ENCODE measurements at places on chromosomes 12 and 14. TPM values are rescaled to one million over a fixed set of nuclear protein-coding genes. Genes with fewer than 3 reads are reported as not detected.
A peak's percentile ranks its signal among the peaks of the same experiment; 100 is the strongest.

The BMAL2 gene
- 3.2 TPM for total RNA-seq

GRCh38 chr12:51198568-51199365 lies 19.1 kb downstream of the POU6F1 start:
- peaks cover 10% of the 10 kb centered on the region for H3K36me3 ChIP-seq
- no peak overlapping the region for H3K4me3 ChIP-seq
- no peak overlapping the region for H3K27ac ChIP-seq
- no peaks in the 10 kb centered on the region for H3K4me1 ChIP-seq
- H3K27me3 ChIP-seq: no peaks in the 10 kb centered on the region

DNA sequence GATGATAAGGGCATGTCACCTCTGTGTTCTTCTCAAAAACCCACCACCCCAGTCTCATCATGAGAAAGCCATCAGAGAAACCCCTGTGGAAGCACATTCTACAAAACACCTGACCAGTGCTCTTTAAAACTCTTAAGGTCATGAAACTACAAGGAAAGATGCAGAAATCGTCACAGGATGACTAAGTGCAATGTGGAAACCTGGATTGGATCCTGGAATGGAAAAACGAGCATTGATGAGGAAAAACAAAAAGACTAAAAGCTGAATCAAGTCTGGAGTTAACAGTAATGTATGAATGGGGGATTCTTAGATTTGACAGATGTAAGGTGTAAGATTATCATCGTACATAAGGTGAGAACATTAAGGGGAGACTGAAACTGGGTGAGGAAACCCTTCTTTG lies 211.0 kb downstream of the TBX5 start:
- H3K27ac ChIP-seq: no peak overlapping the region
- no peaks in the 10 kb centered on the region for H3K4me1 ChIP-seq
- H3K36me3 ChIP-seq: no peaks in the 10 kb centered on the region
- DNase-seq: no peak
- H3K4me3 ChIP-seq: no peak overlapping the region
- no peaks in the 10 kb centered on the region for H3K27me3 ChIP-seq

GRCh38 chr12:49400304-49400703 lies 33.0 kb downstream of the SPATS2 start:
- DNase-seq: no peak
- H3K4me3 ChIP-seq: no peak overlapping the region
- no peaks in the 10 kb centered on the region for H3K4me1 ChIP-seq
- H3K36me3 ChIP-seq: no peaks in the 10 kb centered on the region
- H3K27ac ChIP-seq: no peak overlapping the region
- no peaks in the 10 kb centered on the region for H3K27me3 ChIP-seq

The FOXN3 gene
- total RNA-seq: 117 TPM

DNA sequence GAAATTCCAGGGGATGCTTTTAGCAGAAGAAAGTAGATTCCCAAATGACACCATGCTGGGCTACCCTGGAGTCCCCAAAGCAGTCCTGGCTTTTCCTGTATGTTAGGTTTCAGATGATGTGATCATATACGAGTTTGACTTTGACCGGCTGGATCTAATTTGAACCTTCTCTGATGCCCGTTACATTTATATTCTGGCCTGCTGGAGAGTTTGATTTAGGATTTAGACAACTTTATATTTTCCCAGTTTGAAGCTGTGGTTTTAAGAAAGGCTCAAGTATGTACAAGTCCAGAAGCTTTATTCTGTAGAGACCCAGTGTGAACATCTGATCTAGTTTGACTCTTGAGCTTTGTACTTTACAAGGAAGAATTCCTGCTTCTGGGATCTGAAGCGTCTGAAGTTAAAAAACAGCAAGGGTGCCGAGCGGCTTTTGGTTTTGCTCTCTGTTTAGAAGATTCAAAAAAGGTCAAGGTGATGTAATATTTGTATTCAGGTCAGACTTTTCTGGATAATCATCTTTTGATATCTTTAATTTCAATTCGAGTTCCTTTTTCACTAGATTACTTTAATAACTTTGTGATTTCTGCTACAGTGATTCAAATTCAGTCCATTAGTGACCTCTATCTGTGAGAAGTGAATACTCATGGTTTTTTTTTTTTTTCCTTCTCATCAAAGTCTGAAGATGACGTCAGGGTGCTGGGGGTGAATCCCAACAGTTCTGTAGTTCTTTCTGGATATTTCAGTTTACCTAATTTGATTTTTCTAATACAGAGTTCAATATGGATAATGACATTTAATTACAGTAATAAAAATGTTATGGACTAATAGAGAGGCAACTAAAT lies 6.3 kb downstream of the FLRT2 start:
- H3K4me3 ChIP-seq: peak overlapping the region; percentile 22
- H3K36me3 ChIP-seq: no peaks in the 10 kb centered on the region
- peaks cover 38% of the 10 kb centered on the region for H3K4me1 ChIP-seq
- H3K27ac ChIP-seq: peak overlapping the region; percentile 30
- no peak for DNase-seq

DNA sequence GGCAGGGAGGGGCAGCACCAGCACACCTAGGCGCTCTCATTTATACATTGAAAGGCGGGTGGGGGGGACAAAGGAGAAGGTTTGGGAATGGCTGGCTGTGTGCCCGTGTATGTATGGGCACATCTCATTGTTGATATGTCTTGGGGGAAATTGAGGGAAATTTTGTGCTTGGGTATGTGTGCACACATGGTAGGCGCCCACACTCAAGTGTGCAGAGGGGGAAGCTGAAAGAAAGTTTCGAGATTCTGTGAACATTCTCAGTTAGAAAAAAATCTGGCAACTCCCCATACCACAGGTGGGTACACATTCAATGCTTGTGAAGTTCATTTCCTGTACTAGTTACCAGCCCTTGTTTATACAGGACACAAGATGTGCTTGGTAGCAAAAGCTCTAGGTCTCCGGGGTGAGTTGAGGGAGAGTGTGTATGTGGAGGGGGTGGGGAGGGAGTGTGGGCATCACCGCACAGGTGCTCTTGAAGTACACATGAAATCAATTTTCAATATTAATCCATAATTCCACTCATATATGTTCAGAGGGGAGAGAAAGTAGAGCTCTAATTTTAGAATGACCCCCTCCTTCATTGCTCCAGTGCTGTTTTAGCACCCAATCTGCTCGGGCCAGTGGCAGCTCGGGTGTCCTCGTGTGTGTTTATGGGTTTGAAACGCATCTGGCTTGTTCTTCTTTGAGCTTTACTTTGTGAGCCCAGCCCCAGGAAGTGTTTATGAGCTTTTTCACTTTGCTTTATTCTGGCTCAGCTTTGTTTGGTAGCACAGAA lies 286.0 kb downstream of the ZFP36L1 start:
- no peak for DNase-seq
- no peaks in the 10 kb centered on the region for H3K36me3 ChIP-seq
- no peaks in the 10 kb centered on the region for H3K4me1 ChIP-seq
- H3K27me3 ChIP-seq: no peaks in the 10 kb centered on the region
- H3K27ac ChIP-seq: peak overlapping the region; percentile 12
- H3K4me3 ChIP-seq: no peak overlapping the region

DNA sequence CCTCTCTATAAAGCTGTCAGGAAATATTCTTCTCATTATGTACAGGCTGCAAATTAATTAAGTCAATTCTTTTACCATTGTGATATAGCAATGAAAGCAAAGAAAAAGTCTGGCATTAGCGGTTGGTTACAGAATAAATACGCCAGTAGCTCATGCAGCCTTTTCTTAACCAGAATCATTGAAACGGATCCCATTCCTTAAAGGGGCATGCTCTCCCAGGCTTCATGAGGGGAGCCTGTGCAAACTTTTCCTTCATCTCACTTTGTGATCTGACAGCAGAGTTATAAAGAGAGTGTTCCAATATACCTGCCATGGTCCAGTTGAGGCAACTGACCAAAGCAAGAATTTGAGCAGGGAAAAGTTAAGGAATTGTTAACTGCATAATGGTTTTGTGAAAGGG lies 337.7 kb downstream of the EMP1 start:
- no peaks in the 10 kb centered on the region for H3K27me3 ChIP-seq
- peaks cover 4% of the 10 kb centered on the region for H3K4me1 ChIP-seq
- no peak overlapping the region for H3K27ac ChIP-seq
- no peaks in the 10 kb centered on the region for H3K36me3 ChIP-seq
- no peak overlapping the region for H3K4me3 ChIP-seq
- no peak for DNase-seq

The SLC2A13 gene
- 32.3 TPM for total RNA-seq

The CRIP1 gene
- 4.9 TPM for total RNA-seq

DNA sequence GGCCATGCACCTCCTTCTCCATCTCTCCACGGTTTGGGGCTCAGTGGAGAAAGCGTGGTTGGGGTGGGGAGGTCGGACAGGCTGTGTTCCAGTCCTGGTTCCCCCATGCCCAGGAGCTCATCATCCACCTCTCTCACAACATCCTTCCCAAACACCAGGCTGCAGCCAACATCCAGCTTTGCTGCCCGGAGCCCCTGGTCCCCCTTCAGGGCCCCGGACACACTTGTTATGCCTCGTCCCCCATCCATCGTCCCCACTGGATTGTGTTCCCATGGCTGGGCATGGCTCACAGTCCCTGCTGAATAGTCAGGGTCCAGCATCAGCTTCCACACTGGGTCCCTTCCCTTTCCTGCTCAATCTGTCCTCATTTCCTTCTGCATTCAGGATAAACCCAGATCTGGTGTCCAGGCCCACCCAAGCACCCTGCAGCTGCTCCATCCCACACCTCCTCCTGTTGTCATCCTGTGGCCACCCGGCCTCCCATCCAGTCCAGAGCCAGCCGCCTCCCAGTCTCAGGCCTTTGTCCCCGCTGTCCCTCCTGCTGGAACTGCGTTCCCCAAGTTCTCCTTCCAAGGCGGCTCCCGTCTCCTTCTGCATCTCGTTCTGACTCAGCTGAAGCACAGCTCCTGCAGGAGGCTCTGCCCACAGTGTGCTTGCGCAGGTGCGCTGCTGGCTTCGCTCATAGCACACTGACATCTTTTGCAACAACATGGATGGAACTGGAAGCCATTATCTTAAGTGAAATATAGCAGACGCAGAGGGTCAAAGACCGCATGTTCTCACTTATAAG lies 211.4 kb upstream of the RTL1 start:
- no peaks in the 10 kb centered on the region for H3K36me3 ChIP-seq
- no peaks in the 10 kb centered on the region for H3K27me3 ChIP-seq
- DNase-seq: peak; percentile 44
- no peak overlapping the region for H3K27ac ChIP-seq
- H3K4me3 ChIP-seq: no peak overlapping the region

DNA sequence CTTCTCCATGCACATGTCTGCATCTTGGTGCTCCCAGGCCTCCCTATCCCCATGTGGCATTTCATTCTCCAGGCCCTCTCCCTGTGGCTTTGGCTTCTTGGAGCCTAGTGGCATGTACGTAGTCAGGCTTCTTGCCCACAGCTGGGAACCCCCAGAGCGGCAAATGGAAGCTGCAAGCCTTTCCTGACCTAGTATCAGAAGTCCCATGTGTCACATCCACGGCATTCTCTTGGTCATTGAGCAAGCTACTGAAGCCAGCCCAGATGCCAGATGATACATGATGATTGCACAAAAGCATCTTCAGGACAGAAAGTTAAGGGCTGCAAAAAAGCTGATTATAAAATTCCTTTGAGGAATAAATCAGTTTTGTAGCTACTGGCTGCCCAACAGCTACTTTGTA lies 154.9 kb downstream of the PELI2 start:
- DNase-seq: no peak
- H3K4me1 ChIP-seq: peaks cover 21% of the 10 kb centered on the region
- H3K4me3 ChIP-seq: no peak overlapping the region

- H3K36me3 ChIP-seq: no peaks in the 10 kb centered on the region
- H3K27me3 ChIP-seq: no peaks in the 10 kb centered on the region
- H3K4me1 ChIP-seq: no peaks in the 10 kb centered on the region
Observed at GRCh38 chr14:63800651-63801375, 52.0 kb upstream of the SYNE2 start.

- DNase-seq: peak; percentile 68
- peak overlapping the region; percentile 19 for H3K27ac ChIP-seq
- H3K27me3 ChIP-seq: no peaks in the 10 kb centered on the region
- peaks cover 8% of the 10 kb centered on the region for H3K4me1 ChIP-seq
- H3K4me3 ChIP-seq: no peak overlapping the region
Observed at GRCh38 chr14:92460916-92461579, 52.5 kb upstream of the RIN3 start.

GRCh38 chr12:50425589-50426258 lies 25.0 kb downstream of the LARP4 start:
- no peaks in the 10 kb centered on the region for H3K4me1 ChIP-seq
- H3K27me3 ChIP-seq: no peaks in the 10 kb centered on the region
- H3K36me3 ChIP-seq: peaks cover 32% of the 10 kb centered on the region
- no peak for DNase-seq

DNA sequence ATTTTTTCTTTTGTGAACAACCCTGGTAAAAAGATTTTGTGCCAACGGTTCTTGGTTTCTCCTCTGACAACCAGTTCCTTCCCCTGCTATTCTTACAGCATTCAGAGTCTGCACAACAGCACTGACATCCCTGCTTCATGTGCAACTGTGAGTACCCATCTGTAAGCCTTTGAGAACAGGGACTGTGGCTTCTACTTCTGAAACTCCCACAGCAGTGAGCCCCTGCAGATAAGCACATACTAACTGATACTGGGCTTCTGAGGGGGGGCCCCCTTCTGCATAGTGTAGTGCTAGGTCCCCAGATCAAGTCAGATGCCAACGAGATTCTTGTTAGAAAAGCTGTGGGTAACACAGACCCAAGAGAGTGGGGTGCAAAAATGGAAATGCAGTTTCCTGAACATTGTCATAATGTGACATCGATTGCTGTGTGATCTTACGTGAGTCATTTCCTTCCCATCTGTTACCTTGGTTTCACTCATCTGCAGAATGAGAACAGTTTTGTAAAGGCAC lies 11.1 kb upstream of the NINJ2 start:
- no peaks in the 10 kb centered on the region for H3K27me3 ChIP-seq
- DNase-seq: no peak
- no peak overlapping the region for H3K27ac ChIP-seq
- H3K4me1 ChIP-seq: no peaks in the 10 kb centered on the region
- no peak overlapping the region for H3K4me3 ChIP-seq

- no peak overlapping the region for H3K27ac ChIP-seq
- H3K4me1 ChIP-seq: no peaks in the 10 kb centered on the region
- no peaks in the 10 kb centered on the region for H3K27me3 ChIP-seq
- H3K36me3 ChIP-seq: no peaks in the 10 kb centered on the region
Observed at GRCh38 chr14:74909501-74909900, 13.6 kb downstream of the RPS6KL1 start.

DNA sequence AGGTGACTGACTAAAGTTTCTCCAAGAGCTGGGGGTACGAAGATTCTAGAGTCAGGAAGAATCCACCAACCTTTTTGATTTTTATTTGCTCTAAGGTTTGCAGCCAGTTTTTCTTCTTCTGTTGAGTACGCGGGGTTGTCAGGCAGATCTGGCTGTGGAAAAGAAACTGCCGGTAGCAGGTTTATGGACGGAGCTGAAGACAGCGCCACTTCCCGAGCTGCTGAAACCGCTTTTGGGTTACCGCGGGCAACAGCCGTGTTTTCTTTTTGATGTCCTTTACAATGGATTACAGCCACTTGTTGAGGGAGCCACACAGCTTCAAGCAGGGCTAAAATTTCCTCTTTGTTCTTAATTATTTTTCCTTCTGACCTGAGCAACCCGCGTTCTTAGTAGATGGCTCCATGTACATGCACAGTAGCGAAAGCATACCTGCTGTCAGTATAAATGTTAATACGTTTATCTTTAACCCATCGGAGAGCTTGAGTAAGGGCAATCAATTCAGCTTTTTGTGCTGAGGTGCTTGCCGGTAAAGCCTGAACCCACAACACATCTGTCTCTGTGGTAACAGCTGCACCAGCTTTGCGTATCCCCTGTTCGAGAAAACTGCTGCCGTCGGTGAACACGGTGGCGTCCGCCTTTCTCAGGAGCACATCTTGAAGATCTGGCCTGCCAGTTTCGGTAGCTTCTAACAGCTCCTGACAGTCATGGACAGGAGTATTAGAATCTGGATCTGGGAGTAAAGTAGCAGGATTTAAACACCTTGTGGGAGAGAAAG lies 674.3 kb downstream of the TMEM121 start:
- H3K27me3 ChIP-seq: no peaks in the 10 kb centered on the region
- no peak for DNase-seq
- no peaks in the 10 kb centered on the region for H3K4me1 ChIP-seq

The DTX3 gene
- 52.8 TPM for total RNA-seq

Data from sigmoid colon (tissue), 7 donors.